Body of pancreas (tissue), 4 donors: ENCODE measurements at places on chromosomes 3 and 15. TPM values are rescaled to one million over a fixed set of nuclear protein-coding genes. Genes with fewer than 3 reads are reported as not detected.

Gene GOLGA8M
- total RNA-seq = not detected

DNA sequence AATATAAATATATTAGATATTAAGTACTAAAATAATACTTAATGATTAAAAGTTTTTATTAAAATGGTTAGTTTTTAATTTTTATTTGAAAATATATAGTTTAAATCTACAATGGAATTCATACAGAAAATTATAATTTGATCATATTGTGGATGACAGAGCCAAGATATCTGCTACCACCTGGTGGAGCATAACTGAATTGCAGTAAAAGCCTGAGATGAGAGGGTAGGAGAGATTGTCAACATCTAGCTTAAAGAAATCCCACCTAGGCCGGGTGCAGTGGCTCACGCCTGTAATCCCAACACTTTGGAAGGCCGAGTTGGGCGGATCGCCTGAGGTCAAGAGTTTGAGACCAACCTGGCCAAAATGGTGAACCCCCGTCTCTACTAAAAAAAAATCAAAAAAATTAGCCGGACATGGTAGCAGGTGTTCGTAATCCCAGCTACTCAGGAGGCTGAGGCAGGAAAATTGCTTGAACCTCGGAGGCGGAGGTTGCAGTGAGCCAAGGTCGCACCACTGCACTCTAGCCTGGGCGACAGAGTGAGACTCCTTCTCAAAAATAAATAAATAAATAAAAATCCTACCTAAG lies 25.1 kb upstream of the CSTA start:
- DNase-seq = peak; percentile 44

- no peak for DNase-seq
Measured at GRCh38 chr3:8536096-8537056, 34.8 kb downstream of the LMCD1 start.

- no peak for DNase-seq
Measured at GRCh38 chr3:77500721-77501120, 460.8 kb downstream of the ROBO2 start.

Gene MASP1
- not detected for total RNA-seq

GRCh38 chr3:41198526-41198925 lies 779 bp upstream of the CTNNB1 start:
- peak; percentile 68 for DNase-seq

- no peak for DNase-seq
Measured at GRCh38 chr3:141248064-141248463, 16.4 kb downstream of the PXYLP1 start.

DNA sequence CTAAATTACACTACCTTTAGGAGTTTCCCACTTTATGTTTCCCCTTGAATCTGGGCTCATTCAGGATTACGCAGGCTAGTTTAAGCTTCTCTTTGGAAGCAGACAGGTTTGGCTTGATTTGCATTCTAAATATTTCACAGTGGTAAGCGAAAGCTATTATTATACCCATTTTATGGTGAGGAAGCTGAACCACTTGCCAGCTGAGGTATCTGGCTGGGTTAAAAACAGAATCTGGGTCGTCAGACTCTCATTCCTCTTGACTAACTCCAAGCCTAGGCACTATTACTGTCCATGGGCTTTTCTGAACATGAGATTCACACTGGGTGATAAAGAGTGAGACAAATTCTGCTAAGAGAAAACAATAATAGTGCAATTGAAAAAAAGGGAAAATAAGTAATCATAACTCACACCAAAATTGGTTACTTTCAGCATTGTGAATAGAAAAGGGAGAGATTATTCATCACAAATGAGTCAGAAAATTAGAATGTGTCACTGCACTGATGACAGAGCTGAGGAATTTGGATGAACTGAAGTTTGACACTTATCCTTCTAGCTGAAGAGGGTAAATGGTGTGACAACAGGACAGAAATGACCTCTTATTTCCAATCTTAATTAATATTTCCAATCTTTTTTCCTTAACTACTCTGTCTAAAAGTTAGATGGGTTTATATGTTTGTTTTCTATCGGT lies 211.3 kb downstream of the TIGIT start:
- no peak for DNase-seq

- no peak for DNase-seq
Measured at GRCh38 chr3:47291158-47291753, 8.5 kb downstream of the KLHL18 start.

- no peak for DNase-seq
Measured at GRCh38 chr3:140655678-140656077, 22.2 kb upstream of the TRIM42 start.

Gene TIPIN
- 2.9 TPM for total RNA-seq

- DNase-seq = no peak
Measured at GRCh38 chr15:62840526-62841268, 201.8 kb upstream of the TPM1 start.

DNA sequence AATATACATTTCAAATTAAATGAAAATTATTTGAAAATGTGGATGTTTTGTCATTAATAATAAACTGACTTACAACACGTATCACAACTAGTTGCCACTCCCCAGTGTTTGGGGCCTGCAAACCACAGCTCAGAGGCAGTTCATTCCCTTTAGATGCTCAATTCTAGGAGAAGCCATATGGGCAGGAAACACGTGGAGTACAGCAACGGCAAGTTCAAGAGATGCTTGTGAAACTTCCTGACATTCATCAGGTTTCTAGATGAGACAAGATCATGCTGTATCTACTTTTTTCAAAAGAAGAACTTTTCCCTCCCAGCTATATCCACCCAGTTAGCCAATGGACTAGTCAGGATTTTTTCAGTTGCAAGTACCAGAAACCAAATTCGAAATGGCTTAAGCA lies 17.6 kb upstream of the PLA2G4D start:
- no peak for DNase-seq

- DNase-seq = no peak
Measured at GRCh38 chr3:128433837-128434165, 32.9 kb downstream of the DNAJB8 start.

Gene BSN
- total RNA-seq = 1.3 TPM

DNA sequence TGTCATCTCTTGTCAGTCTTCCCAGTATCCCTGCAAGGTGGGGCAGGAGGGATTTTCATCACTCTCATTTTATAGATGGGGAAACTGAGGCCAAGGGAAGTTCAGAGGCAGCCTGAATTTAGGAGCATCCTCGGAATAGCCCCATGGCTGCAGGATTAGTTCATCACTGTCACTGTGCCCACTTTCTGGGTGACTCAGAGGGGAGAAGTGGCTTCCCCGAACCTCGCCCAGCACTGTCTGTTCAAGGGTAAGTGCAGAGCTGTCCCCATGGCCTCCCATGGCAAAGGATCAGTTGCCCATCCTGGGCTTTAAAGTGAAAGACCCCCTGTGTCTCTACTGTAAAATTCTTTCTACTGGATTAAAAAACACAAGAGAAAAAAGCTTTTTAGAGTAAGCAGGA lies 60.0 kb upstream of the SEC13 start:
- DNase-seq = no peak

- no peak for DNase-seq
Measured at GRCh38 chr3:184429786-184430185, 49.9 kb downstream of the CHRD start.

DNA sequence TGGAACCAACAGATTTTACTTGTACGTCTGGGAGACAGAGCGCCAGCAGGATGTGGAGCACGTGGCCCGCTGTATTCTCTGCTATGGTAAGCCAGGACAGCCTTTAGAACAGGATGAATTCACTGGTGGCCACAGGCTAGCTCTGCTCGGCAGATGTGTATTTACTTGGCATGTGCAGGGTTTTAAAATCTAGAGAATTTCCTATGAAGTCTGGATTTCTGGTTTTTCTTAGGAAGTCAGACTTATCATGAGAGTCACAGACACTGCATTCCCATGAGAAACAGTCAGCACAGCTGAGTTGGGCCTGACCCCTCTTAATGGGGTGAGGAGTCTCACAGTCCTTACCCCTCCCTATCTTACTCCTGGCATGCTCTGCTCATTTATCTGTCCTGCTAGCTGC lies 84.6 kb upstream of the COL6A5 start:
- DNase-seq = peak; percentile 31

Gene OCA2
- total RNA-seq = not detected

Gene SPESP1
- 2.1 TPM for total RNA-seq

DNA sequence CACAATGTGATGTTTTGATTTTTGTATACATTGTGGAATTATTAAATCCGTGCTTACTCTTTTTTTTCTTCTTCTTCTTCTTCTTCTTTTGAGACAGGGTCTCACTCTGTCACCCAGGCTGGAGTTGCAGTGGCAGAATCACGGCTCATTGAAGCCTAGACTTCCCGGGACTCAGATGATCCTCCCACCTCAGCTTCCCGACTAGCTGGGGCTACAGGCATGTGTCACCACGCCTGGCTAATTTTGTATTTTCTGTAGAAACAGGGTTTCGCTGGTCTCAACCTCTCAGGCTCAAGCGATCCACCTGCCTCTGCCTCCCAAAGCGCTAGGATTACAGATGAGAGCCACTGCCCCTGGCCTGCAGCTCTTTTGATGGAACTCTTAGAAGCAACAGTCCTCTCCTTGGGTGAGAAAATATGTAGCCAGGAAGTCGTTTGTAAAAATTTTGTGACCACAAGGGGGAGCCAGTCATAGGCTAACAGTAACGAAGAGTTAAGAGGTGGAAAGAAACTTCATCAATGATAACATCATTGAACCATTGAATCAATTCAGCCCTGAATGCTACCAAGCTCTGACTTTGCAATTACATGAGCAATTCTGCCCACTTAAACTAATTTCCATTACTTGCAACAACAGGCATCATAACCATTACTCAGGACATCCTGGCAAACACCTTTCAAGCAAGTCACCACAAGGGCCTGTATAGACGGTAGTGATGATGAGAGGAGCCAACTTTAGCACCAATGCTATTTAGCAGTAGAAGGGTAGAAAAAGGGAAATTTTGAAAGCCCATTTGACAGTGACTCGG lies 16.7 kb upstream of the CMTM7 start:
- DNase-seq = peak; percentile 71

GRCh38 chr15:51004103-51004551 lies 90.6 kb downstream of the TNFAIP8L3 start:
- DNase-seq = no peak

Gene MME
- 3.4 TPM for total RNA-seq

Gene ADCY5
- 10.6 TPM for total RNA-seq

Gene TMCO5A
- total RNA-seq = not detected

Gene DOCK3
- 0.52 TPM for total RNA-seq

Gene CACNA1D
- total RNA-seq = 9.9 TPM

DNA sequence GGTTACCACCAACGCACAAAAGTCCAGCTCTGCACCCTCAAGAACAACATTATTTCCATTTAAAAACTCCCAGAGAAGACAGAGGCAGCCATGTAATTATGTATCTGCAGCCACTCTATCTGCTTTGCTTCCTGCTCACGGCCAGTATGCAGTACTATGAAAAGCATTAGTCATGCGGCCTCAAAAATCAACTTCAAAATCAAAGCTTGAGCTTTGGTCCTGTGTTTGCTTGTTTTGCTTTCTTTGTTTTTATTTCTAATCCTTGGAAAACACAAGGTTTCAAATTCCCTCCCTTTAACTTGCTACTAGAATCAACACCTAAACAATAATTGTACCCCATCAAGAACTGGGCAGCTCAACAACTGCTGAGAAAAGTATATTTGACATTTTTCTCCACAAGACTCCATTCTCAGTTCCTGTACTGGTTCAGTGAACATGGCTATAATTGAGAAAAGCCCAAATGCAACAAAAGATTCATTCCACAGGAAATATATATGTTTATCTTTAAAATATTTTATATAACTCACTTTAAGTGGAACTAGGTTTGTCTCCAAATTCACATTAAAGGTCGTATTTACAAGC lies 37.6 kb downstream of the GBE1 start:
- peak; percentile 11 for DNase-seq

- no peak for DNase-seq
Measured at GRCh38 chr3:157240408-157240807, 80.5 kb upstream of the CCNL1 start.

GRCh38 chr15:44595246-44595645 lies 58.3 kb downstream of the EIF3J start:
- no peak for DNase-seq

Gene UPK1B
- 9.3 TPM for total RNA-seq

- DNase-seq = no peak
Measured at GRCh38 chr3:112038863-112039262, 4.3 kb downstream of the TMPRSS7 start.

Gene CHD2
- 70.0 TPM for total RNA-seq

- peak; percentile 55 for DNase-seq
Measured at GRCh38 chr15:55742927-55743728, at the start of gene PRTG. TSS of gene PRTG (minus strand) at chr15:55743152. CDS start at chr15:55742931, 221 bp downstream.

- DNase-seq = no peak
Measured at GRCh38 chr3:51276046-51276445, 109.0 kb upstream of the MANF start.

Gene ARGFX
- not detected for total RNA-seq

DNA sequence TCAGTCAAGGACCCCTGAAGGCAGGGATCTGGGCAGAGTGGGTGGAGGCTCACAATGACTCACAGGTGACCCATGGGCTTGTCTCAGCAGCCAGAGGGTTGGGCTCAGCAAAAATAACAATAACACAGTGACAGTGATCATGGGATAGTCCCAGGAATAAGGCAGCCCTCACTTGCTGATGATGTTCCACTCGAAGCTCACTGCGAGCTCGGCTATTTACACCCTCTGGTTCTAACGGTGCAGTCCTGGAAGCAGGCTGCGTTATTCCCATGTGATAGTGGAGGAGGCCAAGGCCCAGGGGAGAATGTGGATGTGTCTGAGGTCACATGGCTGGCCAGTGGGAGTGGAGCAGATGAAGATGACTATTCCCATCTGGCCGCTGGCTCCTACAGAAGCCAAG lies 16.2 kb downstream of the CCDC33 start:
- DNase-seq = peak; percentile 13

DNA sequence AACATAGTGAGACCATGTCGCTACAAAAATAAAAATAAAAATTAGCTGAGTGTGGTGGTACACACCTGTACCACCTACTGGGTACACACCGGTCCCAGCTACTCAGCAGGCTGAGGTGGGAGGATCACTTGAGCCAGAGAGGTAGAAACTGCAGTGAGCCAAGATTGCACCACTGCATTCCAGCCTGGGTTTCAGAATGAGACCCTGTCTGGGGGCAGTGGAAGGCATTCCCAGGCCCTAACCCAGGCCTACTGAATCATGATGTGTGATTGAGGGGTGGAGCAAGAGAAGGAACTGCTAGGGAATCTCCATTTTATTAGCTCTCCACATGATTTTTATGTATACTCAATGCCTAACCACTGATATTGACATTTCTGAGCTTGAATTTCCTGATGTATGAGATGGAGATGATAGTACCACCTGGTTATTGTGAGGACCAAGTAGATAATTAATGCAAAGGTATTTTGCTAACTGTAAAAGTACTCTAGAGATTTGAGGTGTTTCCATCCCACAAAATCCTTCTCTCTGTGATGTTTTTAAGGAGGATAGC lies 169.5 kb upstream of the UMPS start:
- DNase-seq = no peak

- DNase-seq = no peak
Measured at GRCh38 chr3:187870360-187871203, 125.3 kb upstream of the BCL6 start.

Gene TUSC7
- not detected for total RNA-seq

GRCh38 chr3:81003008-81003645 lies 758.3 kb downstream of the GBE1 start:
- no peak for DNase-seq

Gene ADAMTS9
- total RNA-seq = 27.2 TPM

GRCh38 chr15:64452988-64453688 lies 7.2 kb upstream of the ZNF609 start:
- peak; percentile 59 for DNase-seq

Gene FOXL2NB
- not detected for total RNA-seq
